Sciatic nerve (tissue), 2 donors: ENCODE measurements at places on chromosomes 6 and 20.

DNA sequence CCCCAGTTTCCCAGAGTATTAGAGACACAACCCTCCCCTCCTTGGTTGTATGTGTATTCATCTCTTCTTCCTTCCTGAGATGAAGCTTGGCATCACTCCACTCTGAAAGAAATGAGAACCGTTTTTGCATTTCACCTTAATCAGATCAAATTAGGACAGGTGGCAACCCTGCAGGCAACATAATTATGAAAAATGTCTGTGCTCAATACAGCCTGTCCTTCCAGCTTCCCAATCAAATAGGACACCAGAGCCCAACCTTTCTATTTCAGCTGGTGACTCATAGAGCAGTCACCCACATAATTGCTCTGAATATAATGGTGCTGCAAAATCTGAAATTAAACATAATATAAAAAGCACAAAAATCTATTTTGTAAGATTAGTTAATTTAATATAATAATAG lies 310.2 kb upstream of the AGPAT4 start:
- DNase-seq: no peak

DNA sequence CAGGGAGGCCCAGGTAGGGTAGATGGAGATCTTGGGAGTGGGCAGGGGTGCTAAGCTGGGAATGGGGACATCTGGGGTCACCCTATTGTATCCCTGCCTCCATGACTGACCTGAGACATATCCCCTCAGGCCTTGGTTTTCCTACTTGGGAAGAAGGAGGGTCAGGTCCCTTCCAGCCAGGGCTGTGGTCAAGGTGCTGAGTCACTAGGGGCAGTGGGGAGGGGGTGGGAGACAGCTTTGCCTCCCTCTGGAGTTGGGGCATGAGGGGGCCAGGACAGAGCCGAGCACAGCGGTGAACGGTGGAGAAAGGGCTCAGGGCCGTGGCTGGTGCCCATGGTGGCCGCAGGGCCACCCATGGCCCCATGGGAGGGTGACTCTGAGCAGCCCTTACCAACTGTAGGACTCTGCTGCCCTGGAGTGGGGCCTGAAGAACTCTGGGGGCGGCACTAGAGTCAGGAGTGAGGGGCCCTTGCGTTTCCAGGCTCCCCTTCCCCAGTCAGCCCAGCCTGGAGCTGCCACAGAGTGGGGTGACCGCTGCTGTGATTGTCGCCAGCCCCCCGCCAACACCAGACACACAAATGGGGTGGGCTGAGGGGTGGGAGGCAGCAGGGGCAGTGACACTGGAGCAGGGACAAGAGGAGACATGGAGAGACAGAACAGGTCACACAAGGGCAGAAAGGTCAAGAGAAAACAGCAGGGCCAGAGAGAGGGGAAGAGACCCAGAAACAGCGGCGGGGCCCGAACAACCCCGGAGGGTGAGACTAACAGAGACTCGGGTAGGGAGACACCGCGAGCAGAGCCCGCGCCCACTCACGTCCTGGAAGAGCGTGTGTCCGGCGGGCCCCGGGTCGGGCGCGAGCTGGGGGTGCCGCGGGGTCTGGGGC lies 576 bp downstream of the NECAB3 start:
- DNase-seq: no peak

GRCh38 chr6:122704066-122704465 lies 75.5 kb upstream of the FABP7 start:
- DNase-seq: no peak

DNA sequence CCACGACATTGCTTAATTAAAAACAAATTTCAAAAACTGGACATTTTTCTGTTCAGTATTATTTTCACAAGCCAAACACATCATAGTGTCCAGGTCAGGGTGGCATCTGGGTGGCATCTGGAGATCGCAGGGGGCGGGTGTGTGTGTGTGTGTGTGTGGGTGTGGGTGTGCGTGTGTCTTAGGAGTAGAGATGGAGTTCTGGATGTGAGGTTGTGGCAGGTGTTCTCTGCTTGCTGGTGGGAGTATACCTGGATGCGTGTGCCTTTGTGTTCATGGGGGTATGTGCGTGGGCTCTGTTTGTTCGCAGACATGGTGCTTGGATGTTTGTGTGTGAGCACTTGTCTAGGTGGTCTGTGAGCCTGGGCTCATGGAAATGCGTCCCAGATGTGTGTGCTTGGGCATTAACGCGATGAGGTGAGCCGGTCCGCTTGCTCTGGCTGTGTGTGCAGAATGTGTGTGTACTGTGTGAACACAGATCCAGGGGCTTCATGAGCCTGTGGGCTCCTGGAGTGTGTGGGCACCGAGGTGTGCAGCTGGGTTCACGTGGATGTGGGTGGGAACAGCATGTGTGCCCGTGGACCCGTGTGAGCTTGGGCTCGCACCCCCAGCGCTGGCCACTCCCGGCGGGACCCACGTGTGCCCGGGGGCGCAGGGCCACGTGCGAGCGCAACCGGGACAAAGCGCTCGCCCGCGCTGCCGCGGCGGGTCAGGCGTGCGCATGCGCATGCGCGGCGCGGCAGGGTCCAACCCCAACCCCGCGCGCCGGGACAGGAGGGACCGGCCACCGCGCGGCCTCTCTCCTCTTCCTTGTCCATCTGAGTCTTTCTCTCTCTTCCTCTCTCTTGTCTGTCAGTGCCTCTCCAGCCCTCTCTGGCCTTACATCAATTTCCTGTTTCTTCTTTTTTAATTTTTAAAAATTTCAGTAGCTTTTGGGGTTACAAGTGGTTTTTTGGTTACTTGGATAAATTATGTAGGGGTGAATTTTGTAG lies 60.4 kb downstream of the SRC start:
- DNase-seq: no peak

- DNase-seq: no peak
Measured at GRCh38 chr20:6940048-6940447, 172.6 kb downstream of the BMP2 start.

DNA sequence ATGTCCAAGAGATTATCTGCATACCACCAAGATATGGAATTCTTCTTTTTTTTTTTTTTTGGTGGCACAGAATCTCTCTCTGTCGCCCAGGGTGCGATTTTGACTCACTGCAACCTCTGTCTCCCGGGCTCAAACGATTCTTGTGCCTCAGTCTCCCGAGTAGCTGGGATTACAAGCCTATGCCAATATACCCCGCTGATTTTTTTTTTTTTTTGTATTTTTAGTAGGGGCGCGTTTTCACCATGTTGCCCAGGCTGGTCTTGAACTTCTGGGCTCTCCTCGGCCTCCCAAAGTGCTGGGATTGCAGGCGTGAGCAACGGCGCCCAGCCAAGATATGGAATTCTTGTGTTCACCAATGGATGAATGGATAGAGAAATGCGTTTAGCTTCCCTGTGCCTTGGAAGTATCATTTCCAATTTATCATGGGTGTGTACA lies 31.0 kb downstream of the POM121L2 start:
- no peak for DNase-seq
